ENCODE measurements at places on chromosomes 16 and 17.

DNA sequence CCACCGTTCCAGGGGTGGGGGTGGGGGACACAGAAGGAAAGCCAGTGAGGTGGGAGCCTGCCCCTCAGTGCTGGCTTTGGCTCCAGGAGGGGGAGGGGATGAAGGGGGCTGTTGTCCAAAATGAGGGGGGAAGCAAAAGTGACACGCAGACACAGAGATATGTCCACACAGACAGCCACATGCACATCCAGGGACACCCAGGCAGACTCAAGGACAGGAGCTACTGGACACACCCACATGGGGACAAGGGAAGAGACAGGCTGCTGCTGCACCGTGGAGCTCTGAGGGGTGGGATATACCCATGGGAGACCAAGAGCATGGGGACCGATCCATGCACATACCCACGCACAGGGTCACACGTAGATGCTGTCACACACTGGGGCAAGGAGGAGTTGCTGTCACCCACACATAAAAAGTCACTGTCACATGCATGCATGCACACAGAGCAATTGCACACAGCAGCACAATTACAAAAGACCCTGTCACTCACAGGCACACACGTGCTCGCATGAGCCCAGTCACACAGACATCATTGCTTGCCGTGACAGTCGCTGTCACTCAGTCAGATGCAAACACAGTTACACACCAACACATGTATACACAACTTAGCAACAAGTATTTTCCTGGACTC, 1.3 kb downstream of the THRA start:
- DNase-seq, result no peak

- DNase-seq, result no peak
Measured at GRCh38 chr16:55248494-55248893, 75.5 kb upstream of the IRX6 start.

- no peak for DNase-seq
Measured at GRCh38 chr17:67160791-67161190, 84.2 kb downstream of the HELZ start.

- no peak for DNase-seq
Measured at GRCh38 chr17:64099543-64099942, 30.4 kb downstream of the ERN1 start.

DNA sequence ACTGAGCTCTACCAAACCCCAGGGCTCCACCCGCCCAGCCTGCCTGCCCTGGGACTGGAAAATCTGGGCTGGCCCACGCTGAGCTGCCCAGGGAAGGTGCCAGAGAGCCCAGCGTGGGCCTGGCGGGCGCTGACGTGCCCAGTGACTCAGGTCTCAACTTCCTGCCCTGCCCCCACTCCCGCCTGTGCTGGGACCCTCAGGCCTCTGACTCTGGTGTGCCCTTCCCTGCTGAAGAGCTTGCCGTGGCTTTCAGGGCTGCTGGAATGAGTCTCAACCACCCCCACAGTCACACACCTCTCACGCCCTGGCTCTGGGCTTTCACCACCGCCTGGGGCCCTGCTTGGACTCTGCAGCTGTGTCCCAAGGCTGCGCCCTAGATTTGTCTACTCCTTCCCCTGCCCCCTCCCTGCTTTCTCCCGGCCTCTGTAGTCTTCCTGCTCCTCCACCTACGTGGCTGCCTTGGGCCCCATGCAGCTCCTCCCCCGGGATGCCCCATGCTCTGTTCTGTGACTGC, 10.4 kb downstream of the LLGL1 start:
- no peak for DNase-seq

DNA sequence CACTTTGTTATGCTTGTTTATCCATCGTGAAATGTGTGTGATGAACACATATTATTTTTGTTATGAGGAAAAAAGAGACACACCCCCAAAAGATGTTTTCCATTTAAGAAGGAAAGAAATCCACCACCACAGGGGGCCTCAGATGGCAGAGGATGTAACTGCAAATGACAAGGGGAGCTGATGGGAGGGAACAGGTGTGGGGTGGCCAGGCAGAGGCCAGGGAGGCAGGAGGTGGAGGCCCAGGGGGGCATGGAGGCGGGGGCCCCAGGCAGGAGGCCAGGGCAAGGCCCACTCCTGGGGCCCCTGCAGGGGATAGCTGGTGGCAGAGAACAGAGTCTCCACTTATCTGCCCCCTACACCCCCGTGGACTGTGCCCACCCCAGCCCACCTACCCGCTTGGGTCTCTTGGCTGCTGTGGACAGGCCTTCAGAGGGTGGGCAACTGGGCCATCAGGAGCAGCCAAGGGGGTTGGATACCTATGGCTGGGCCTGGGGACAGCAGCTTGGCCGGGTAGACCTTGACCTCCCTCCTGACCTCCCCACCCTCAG, 28.0 kb downstream of the PPL start:
- DNase-seq, result no peak

DNA sequence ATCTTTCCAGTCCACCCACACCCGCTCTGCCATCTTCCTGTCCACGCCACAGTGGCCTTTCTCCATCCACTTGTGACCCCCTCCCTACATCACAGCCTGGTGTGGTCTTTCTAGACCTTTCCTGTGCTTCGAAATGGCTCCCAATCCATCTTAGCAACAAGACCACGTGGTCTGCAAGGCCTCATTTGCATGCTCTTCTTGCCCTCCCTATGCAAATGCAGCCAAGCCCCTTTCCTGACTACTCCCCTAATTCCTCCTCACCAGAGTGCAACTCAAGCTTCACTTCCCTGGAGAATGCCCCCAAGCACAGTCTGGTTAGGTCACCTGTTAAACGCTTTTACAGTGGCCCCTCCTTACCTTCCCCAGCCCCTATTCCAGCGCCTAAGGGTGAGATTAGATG, 6.1 kb downstream of the PPP1R9B start:
- DNase-seq, result no peak

DNA sequence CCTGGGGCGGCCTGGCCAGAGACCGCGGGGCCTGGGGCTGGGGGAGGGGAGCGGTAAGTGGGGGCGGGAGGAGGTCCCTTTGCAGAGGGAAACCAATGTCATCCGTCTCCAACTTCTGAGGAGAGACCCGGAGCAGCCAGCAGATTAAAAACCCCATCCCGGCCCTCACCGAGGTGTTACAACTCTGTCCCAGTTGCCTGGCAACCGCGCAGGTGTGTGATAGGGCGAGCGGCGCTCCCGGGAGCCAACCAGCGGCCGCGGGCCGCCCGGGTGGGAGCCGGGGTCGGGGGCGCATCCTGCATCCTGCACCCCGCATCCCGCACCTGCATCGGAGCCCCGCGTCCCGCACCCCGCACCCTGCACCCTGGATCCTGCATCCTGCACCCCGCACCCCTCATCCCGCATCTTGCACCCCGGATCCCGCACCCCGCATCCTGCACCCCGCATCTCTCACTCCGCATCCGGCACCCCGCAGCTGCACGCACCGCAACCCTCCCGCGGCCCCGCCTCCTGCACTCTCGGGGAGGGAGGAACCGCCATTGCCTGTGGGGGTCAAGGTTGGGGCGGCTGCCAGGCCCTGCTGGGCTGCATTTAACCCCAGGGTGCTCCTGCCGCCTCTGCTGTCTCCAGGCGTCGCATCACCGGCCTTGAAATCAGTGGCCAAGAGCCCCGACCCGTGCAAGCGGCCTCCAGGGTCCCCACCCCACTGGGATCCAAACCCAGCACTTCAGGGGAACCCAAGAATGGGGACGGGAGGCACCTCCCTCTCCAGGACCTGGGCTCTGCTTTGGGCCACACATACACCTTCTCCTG, 47.3 kb downstream of the RTN4RL1 start:
- no peak for DNase-seq

DNA sequence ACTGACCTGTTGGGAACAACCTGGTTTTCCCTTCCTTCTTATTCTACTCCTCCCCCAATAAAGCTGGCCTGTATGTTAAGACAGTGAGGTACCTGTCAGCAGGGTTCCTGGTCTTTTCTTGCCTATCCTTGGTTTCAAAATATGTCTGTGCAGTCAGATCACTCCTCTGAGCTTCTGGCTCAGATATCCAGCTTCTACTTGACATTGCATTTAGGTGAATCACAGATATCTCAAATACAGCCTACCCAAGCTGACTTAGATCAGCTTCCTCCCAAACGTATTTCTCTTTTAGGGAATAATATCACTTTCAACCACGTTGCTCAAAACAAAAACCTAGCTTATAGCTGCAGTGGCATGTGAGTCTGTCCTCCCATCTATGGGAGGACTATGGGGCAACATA, 48.7 kb downstream of the TEX14 start:
- DNase-seq, result no peak

GRCh38 chr16:11341371-11341770, 3.9 kb upstream of the RMI2 start:
- no peak for DNase-seq

DNA sequence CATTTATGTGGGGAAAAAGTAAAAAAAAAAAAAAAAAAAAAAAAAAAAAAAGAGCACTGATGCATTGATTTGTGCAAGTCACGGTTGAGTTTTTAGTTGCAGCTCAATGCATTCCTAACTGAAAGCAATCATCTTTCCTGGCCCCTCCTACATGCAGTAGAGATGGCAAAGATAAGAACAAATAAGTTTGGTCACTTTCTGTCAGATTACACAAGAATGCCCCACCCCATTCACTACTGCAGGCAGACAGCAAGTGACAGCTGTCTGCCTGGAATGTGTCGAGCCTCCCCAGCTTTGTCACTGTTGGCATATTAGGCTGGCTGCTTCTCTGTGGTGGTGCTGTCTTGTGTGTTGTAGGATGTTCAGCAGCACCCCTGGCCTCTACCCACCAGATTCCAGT, 243.5 kb downstream of the FOXL1 start:
- DNase-seq, result no peak

DNA sequence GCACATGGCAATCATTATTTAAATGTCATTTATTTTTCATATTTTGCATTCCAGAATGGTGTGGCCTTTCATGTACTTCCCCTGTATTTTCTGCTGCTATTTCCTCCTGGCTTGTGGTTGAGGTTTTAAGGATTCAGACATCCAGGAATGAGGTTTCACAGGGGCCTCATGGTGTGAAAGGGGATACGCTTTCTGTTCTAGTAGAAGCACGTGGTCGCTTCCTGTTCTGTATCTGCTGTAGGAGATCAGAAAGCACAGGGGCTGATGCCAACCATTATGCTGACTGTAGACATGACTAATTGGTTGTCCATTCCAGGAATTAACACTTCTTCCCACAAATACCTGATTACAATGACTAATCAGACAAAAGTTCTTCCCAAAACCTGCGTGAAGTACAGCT, 405.9 kb downstream of the SHISA9 start:
- DNase-seq, result no peak

GRCh38 chr17:29390851-29391631, 878 bp downstream of the TAOK1 start:
- no peak for DNase-seq

DNA sequence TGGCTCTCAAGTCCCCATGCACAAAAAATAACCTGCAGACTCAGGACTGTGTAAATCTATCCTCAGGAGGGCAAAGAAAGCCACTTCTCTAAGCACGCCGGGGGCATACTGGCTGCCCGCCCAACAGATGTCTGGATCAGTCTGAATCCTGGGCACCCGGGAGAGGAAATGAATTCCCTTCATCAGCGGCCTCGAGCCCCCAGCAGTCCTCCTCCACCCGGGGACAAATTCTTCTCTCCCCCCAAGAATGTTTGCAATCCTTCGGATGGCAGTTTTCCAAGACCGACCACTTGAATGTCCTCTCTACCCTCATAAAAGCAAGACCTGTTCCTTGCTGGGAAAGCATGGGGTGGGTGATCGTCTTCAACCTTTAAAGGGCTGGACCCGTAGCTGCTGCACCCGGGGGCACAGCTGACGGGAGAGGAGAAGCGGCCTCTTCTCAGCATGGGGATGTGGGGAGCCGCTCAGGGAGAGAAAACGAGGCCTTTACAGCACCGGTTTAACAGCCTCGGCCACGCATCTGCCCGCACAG, 9.4 kb upstream of the MAP2K3 start:
- no peak for DNase-seq

- DNase-seq, result no peak
Measured at GRCh38 chr17:9529033-9529700, 46.5 kb downstream of the STX8 start.

GRCh38 chr17:2347805-2348685, 10.7 kb downstream of the SGSM2 start:
- DNase-seq, result no peak

- DNase-seq, result no peak
Measured at GRCh38 chr17:79667746-79668145, 56.9 kb upstream of the RBFOX3 start.

DNA sequence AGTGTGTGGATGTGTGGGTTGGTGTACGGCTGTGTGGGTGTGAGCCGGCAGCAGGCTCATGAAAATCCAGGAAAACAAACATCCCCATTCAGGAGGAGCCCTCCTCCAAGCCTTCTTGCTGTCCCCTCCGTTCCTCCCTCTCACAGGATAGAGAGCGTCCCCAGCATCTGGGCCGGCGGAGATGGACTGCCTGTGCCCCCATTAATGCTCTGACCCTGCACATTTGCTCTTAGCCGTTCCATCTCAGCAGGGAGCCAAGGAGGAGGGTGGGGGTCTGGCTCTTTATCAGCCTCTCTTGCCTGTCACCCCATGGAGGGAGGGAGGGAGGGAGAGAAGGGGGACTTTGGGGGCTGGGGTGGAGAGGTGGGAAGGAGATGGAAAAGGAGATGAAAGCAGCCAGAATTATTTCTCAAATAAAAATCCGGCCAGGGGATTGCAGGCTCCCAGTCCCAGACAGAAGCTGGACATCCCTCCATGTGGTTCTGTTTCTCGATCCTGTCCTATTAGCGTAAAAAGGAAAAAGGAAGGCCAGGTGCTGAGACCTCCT, 240.0 kb upstream of the ZFHX3 start:
- no peak for DNase-seq

- no peak for DNase-seq
Measured at GRCh38 chr16:47884116-47884725, 271.6 kb downstream of the ABCC12 start.

GRCh38 chr16:35102780-35103403, 1643.5 kb downstream of the TP53TG3F start:
- DNase-seq, result no peak

DNA sequence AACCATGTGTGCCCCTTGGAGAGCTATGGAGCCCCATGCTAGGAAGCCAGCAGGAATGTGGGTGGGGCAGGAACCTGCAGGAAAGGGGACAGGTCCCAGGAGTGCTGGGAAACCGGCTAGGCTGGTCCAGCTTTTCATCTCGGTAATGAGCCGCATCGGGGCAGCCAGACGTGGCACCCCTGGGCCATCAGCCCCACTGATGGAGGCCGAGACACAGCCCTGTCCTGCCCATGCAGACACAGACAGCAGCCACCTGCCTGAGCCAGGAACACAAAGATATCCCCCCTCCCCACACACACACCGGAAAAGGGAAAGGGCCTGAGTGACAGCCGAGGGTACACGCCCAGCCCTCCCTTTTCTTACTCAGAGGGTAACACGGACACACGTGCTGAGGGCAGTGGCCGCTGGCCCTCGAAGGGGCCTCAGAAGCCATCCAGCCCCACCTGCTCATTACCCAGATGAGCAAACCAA, 18.1 kb downstream of the PPL start:
- no peak for DNase-seq

- no peak for DNase-seq
Measured at GRCh38 chr17:74006371-74006770, 197.1 kb upstream of the RPL38 start.

- no peak for DNase-seq
Measured at GRCh38 chr17:81573794-81574642, 21.9 kb upstream of the FAAP100 start.

Measured in stimulated activated CD8-positive, alpha-beta memory T cell treated with anti-CD3 and anti-CD28 coated beads, Interleukin-12 subunit alpha, Interleukin-12 subunit beta, amount 100 ng/mL, for 4 hours (primary cell).